Colonic mucosa (tissue), 4 donors: ENCODE measurements at places on chromosomes 6 and 20.
A peak's percentile ranks its signal among the peaks of the same experiment; 100 is the strongest.

GRCh38 chr6:27871924-27872638, 40.1 kb downstream of the OR2B2 start:
- peak; percentile 93 for DNase-seq

DNA sequence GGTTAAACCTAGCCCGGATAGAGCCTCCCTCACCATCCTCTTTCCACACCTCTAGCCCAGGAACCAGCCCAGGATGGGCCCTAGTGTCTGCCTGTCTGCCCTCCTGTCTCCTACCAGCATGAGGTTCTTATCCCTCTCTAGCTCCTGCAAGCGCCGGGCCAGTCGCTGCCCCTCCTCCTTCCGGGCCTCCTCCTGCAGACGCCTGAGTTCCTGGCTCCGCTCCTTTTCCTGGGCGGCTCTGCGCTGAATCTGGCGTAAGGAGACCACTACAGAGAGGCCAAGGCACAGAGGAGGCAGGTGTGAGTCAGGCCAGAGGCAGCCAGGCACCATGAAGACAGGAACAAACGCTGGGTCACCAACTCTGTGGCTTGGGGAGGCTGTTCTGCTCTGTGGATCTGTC, 4.3 kb upstream of the PSORS1C2 start:
- DNase-seq: no peak

DNA sequence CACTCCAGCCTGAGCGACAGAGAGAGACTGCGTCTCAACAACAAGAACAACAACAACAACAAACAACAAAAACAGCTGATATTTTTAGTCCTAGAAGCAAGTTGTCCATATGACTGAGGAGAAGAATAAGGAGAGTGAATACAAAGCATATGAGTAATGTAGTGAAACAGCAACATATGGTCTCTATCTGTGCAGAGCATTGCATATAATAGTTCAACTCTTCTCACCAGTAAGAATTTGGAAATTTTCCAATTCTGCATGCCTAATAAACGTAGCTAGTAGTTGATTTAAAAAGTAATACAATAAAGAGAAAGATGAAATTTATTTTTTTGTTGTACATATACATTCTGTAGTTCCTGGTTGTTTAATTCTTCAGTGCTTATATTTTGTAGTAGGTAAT, 129.7 kb upstream of the FAM83B start:
- no peak for DNase-seq

- no peak for DNase-seq
Observed at GRCh38 chr6:43215066-43215465, 14.2 kb downstream of the DNPH1 start.

DNA sequence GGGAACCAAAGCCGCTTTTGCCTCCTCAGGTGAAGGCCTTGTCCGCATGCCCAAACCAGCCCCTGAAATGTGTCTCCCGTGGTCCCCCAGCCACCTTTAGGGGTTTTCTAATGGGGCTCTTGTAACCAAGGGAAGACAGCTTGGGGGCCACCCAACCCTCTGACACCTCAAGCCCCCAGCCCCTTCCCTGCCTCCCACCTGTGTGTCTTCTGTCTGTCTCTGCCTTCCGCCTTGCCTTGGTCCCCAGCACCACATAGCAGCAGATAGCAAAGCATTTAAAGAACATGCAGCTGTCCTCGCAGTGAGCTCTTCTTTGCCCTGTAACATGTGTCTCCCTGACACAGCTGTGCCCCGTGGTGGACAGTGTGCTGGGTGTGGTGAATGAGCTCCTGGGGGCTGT, 9.6 kb downstream of the BPIFB3 start:
- DNase-seq: no peak

DNA sequence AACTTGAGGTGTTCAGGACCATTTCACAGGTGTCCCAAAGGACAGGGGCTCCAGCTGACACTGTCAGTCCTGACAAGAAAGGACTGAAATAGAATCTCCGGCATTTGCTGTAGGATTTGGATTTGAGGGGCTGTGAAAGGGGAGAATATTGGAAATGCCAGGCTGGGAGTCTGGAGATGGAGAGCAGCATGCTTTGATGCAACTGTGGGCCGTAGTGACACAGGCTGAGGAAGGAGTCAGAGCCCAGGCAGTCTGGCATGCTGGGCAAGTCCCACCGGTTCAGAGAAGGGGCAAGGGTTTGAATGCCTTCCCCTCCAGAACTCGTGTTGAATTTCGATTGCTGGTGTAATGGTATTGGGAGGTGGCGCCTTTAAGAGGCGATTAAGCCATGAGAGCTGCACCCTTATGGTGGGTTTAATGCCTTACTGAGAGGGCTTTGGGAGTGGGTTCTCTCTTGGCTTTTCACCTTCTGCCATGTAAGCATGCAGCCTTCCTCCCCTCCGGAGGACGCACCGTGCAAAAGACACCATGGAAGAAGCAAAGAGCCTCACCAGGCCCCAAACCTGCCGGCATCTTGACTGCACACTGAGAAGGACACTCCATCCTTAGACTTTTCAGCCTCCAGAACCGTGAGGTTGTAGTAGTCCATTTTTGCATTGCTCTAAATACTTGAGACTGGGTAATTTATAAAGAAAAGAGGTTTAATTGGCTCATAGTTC, 9.4 kb upstream of the PYGB start:
- DNase-seq: no peak

- peak; percentile 23 for DNase-seq
Observed at GRCh38 chr20:3316136-3316535, 77.1 kb upstream of the SLC4A11 start.

DNA sequence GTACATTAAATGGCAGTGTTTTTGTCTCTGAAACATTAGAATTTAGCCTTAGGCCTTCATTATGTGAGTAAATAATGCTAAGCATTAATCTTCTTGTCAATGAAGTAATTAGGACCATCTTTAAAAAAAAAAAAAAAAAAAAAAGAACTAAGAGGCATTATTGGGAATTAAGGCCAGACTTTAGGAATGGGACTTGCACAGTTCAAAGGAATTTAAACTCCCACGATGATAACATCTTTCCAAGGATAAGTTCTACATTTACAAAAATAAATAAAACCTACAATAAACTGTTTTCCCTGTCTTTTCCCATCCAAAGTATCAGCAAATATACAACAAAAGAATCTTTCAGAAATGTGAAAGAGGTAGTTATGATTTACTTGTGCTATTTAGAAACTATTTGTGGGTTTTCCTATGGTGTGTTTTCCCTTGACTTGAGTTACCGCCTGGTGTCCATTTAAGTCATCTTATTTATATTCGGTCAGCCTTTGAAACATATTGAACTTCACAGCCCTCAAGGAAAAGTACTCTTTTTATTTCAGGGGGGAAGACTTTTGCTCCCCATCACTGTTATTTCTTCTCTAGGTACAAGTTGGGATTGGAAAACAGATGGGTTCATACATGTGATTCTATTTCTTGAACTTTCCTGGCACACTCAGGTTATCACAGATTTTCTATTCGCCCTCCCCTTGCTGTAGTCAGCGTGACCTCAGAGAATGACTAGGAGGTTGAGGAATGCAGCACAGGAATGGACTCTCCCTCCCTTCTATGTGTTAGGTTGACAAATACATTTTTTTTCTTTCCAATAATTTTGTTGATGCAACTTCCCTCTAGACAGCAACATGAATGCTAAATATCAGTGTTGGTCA, 13.6 kb downstream of the STMND1 start:
- no peak for DNase-seq

- no peak for DNase-seq
Observed at GRCh38 chr6:166650047-166650446, 23.0 kb upstream of the RPS6KA2 start.
